ENCODE measurements at places on chromosomes 4 and X.

GRCh38 chr4:38099908-38100407 is 139.8 kb downstream of the PTTG2 start:
- DNase-seq = no peak

GRCh38 chr4:4922441-4922840 is 63.0 kb downstream of the MSX1 start:
- no peak for DNase-seq

DNA sequence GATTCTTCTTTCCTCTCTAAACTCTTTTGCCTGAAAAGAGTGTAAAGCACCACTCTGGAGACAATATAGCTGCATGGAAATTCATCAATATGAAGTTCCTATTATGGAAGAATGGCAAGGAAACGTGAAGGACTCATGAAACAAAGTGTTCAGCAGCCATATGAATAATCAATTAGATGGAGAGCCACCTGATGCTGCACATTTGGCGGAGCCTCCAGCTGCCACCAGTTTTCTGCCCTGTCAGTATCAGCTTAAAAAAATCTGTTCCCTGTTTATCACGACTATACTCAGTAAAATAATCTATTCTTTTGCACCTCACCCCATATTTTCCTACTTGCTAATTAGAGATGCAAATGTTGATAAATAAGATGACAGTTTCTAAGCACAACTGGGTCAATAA is 276.0 kb downstream of the UNC5C start:
- DNase-seq = no peak

DNA sequence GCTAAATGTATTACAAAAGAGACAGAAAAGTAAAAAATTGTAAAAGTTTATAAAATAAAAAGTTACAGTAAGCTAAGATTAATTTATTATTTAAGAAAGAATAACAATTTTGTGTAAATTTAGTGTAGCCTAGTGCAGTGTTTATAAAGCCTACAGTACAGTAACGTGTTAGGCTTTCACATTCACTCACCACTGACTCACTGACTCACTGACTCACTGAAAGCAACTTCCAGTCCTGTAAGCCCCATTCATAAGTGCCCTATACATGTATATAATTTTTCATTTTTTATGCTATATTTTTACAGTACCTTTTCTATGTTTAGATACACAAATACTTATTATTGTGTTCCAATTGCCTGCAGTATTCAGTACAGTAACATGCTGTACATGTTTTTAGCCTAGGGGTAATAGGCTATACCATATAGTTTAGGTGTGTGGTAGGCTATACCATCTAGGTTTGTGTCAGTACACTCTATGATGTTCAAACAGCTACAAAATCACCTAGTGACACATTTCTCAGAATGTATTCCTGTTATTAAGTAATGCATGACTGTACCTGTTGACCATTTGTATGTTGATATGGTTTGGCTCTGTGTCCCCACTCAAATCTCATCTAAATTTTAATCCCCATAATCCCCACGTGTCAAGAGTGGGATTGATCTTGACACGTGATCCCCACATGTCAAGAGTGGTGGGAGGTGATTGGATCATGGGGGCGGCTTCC is 57.9 kb downstream of the CFAP299 start:
- DNase-seq = no peak

DNA sequence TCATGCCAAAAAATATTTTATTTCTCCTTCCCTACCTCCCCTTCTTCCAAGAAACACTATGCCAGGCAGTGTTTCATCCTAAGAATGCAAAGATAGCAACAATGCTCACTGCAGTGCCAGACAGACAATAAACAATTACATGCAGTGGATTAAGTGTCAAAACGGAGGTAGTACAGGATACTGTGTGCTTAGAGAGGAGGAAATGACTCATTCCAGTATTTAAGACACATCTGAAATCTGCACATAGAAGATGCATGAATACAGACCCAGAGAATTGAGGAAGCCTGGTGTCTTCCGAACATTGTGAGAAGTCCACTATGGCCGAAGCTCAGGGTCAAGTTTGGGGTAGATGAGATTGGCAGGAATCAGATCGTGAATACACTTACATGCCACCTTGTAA is 326.4 kb downstream of the PPP3CA start:
- DNase-seq = no peak

DNA sequence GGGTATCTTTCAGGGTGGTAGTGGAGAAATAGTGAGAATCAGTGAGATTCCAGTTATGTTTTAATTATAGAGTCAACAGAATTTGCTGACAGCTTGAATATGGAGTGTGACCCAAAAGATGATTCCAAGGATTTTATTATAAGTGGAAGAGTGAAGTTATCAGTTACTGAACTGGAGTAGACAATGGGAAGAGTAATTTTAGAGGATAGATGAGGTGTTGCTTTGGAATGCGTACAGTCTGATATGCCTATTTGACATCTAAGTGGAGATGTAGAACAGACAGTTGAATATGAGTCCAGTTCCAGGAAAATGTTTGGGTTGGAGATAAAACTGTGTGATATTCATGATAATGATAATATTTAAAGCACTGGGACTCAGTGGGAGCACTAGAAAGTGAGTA is 174.2 kb downstream of the MAPK10 start:
- no peak for DNase-seq

DNA sequence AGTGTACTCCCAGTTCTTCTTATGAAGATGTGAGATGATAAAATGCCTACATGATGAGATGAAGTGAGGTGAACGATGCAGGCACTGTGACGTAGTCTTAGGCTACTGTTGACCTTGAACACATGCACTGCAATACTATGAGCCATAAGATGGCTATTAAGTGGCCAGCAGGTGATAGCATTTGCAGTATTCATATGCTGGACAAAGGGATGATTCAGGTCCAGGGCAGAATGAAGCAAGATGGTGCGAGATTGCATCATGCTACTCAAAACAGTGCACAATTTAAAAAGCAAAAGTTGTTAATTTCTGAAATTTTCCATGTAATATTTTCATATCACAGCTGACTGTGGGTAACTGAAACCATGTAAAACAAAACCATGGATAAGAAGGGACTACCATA is 781.4 kb downstream of the PCDH18 start:
- DNase-seq = no peak

DNA sequence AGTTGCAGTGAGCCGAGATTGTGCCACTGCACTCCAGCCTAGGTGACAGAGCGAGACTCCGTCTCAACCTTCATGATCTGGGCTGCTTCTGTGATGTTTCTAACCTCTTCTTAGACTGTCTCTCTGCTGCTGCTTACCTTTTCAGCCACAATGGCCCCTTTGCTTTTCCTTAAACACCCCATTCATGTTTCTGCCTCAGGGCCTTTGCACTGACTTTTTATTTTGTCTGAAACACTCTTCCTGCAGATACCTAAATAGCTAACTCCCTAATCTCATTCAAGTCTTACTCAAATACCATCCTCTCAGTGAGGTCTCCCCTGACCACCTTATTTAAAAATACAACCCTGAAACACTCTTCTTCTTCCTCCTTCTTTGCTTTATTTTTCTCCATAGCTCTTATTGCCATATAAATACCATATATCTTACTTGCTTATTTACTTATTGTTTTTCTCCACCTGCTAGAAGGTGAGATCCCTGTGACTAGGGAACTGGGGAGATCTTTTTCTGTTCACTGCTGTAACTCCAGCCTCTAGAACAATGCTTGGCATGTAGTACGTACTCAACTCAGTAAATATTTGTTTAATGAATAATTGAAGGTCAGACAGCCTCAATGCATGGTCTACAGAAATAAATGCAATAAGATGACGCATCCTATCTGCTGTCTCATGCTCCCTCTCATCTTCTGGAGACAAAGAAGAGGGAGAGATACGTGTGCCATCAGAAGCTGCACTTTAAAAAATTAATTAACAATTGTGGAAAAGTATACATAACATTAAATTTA is 43.8 kb upstream of the SETD7 start:
- no peak for DNase-seq

GRCh38 chrX:154779261-154779660 is 16.6 kb downstream of the DKC1 start:
- no peak for DNase-seq

- DNase-seq = no peak
Measured at GRCh38 chr4:6873291-6873690, 36.3 kb upstream of the TBC1D14 start.

DNA sequence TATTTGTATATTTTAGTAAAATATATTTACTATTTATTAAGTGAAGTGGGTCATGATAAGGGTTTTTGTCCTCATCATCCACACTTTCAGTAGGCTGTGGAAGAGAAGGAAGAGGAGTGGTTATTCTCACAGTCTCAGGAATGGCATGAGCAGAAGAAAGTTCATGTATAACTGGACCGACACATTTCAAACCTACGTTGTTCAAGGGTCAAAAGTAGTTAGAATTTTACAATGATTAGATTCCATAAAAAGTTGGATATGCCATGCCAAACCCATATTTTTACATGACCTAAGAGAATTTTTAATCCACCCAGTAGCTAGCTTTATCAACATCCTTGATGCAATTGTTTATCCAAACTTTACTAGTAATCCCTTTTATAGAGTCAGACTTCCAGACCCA is 15.6 kb upstream of the MAGEA8 start:
- DNase-seq = no peak

DNA sequence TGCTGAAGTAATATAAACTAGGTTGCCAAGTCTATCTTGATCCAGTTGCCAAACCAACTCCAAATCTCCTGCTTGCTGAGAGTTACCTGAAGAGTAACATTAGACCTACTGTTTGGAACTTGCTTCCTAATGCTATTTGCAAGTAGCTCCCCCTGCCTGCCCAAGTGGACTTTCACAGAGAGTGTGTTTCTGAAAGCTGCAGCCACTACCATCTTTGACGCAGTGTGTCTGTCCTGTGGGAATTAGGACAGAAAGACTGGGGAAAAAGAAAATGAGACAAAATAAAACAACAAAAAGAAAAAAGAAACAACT is 195.0 kb upstream of the HS3ST1 start:
- no peak for DNase-seq

DNA sequence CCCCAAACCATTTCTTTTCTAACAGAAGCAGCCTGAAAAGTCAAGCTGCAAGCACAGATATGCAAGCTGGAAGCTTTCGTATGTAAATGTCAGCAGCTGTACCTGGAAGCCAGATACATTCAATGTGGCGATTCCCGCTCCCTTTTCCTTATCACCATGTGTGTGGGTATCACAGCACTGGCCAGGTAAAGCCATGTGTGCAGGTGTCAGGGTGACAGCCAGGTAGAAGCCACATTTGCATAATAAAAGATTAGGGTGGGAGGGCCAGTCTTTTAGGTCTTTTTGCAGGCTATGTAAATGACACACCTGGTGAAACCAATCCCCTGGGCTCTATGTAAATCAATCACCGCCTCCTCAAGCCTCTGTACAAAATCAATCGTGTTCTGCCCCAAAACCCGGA is 50.1 kb downstream of the RXFP1 start:
- DNase-seq = no peak

- no peak for DNase-seq
Measured at GRCh38 chr4:125041372-125041930, 273.3 kb upstream of the FAT4 start.

- no peak for DNase-seq
Measured at GRCh38 chr4:14952352-14952751, 49.9 kb upstream of the CPEB2 start.

- no peak for DNase-seq
Measured at GRCh38 chr4:176186067-176186466, 9.3 kb downstream of the SPATA4 start.

GRCh38 chr4:73936969-73937368 is 44.9 kb downstream of the PF4 start:
- no peak for DNase-seq

DNA sequence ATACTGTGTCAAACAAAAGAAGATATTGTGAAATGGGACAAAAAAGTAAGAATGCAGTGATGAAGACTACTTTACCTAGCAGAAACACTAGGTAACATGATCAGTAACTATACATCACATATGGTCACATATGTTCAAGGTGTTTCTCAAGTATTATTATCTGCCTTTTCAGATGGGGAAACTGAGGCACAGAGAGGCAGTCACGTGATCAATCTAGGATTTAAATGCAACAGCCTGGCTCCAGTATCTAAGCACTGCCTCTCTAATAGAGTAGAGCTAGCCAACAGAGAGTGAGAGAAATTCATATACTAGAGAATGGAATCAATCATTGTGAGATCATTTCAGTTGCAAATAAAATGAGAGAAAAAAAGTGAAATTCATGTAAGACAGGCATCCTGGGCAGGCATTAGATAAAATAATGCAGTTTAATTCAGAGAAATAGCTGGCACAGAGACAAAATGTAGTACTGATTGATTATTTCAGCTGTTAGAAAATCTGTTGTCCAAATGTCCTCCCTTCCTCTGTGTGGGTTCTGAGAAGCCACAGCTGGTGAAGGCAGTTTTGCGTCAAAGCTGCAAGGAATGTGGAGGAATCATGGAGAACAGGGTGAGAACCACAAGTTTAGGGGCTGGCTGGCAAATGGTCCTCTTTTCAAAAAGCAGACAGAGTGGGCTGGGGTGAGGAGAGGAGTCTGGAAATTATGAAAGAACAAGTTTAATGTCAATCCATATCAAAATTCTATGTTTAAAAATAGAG is 26.0 kb downstream of the SMIM43 start:
- no peak for DNase-seq

GRCh38 chr4:115332078-115332477 is 218.7 kb upstream of the NDST4 start:
- DNase-seq = no peak

GRCh38 chr4:151486168-151486567 is 77.2 kb downstream of the FHIP1A start:
- DNase-seq = no peak

DNA sequence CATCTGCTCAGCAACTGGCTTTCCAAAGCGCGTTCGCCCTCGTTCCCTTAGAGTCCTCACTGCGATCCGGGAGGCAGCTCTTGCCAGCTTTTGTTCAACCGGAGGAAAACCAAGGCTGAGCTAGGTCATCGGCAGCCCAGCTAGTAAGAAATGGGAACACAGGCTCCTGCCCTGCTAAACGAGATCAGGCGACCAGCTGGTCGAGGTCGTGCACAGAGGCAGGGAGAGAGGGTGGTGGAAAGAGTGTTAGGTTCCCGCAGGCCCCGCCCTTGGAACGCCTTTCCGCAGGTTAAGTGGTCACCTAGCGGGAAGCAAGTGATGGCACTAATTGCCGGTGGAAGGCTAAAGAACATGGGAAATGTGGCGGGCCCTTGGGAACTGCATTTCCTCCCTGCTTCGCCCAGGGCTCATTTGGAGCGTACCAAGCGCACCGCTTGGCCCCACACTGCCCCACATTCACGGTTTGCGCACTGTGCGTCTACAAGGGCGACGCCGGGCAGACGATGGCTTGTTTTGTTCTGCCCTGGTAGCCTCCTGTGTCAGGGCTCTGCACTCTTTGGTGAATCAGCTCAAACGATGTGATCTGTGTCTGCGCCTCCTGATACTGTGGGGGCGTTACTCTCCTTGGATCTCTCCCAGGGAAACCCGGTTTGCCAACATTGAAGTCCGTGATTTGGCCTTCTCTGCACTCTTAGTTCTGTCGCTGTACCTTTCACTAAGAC is 7.2 kb upstream of the PRDM8 start:
- no peak for DNase-seq

DNA sequence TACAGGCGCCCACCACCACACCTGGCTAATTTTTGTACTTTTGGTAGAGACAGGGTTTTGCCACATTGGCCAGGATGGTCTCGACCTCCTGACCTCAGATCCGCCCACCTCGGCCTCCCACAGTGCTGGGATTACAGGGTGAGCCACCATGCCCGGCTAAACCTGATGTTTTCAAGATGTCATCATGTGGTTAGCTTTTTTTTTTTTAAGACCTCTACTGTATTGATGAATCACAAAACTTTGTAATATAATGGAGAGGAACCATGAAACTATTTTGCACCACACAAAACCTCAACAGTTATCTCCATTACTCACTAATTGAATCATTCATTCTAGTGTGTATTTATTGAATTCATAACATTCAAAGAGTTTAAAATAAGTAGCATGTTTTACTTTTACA is 94.7 kb upstream of the NEIL3 start:
- DNase-seq = no peak
